ENCODE measurements at places on chromosomes 11 and 22. TPM values are rescaled to one million over a fixed set of nuclear protein-coding genes. Genes with fewer than 3 reads are reported as not detected.

GRCh38 chr11:109914809-109915653, 178.2 kb upstream of the ZC3H12C start:
- no peak for DNase-seq
- no peaks in the 10 kb centered on the region for H3K4me1 ChIP-seq
- H3K27ac ChIP-seq: no peak overlapping the region
- H3K4me3 ChIP-seq: no peak overlapping the region

RHOG gene
- total RNA-seq: 65.6 TPM

- no peaks in the 10 kb centered on the region for H3K36me3 ChIP-seq
- no peak overlapping the region for H3K4me3 ChIP-seq
- no peaks in the 10 kb centered on the region for H3K27me3 ChIP-seq
- peaks cover 3% of the 10 kb centered on the region for H3K4me1 ChIP-seq
Measured at GRCh38 chr22:40716116-40716515, 36.8 kb downstream of the MCHR1 start.

DNA sequence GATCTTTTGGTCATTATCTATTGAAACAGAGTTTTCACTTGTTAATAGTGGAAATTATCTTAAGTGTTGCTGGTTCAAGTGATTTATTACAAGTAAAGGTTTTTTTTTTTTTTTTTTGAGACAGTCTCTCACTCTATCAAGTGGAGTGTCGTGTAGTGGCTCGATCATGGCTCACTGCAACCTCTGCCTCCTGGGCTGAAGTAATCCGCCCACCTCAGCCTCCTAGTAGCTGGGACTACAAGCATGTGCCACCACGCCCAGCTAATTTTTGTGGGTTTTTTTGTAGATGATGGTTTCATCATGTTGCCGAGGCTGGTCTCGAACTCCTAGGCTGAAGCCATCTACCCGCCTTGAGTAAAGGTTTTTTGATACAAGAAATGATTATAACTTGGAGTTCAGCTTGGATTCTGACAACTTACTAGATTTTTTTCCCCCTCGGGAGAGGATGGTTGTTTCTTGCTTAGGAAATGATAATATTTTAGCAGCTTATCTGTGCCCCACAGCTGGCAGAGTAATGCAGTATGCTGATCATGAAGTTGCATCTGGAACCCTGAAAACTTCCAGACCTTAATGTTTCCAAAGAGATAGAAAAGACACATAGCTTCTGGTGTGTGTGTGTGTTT, 68.9 kb downstream of the MTMR3 start:
- no peak for DNase-seq
- no peaks in the 10 kb centered on the region for H3K36me3 ChIP-seq
- H3K4me1 ChIP-seq: peaks cover 8% of the 10 kb centered on the region
- no peak overlapping the region for H3K4me3 ChIP-seq

IPO7 gene
- 120 TPM for total RNA-seq

OR8J3 gene
- total RNA-seq: not detected

POLR3H gene
- 43.7 TPM for total RNA-seq

DNA sequence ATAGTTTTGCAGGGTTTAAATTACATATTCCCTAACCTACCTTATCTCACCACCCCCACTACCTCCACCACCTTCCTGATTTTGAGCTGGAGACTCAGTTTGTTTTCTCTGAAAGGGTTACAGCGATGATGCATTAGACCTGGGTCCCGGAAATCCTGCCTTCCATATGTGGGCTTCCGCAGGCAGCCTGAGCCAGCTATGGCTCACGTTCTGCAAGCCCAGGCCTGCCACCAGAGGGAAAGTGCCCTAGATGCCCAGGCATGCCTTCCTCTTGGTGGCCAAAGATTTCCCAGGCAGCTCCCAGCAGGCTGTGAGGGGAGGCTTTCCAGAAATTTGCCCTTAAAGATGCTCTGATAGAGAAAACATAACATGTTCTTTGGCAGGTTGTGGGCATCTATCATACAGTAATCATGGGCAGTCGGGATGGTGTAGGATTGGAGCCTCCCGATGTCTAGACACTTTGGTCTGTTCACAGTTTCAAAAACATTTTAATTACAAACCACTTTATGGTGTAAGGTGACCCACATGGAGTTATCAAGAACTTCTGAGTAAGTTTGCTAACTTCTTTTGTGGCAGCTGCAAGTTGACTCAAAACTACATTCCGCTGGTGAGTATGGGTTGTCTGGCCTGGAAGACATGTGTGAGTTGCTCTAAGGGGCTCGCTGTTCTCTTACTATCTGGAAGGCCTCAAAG, 79.3 kb downstream of the MICAL2 start:
- no peak overlapping the region for H3K4me3 ChIP-seq
- no peak overlapping the region for H3K27ac ChIP-seq
- peaks cover 20% of the 10 kb centered on the region for H3K4me1 ChIP-seq
- H3K36me3 ChIP-seq: peaks cover 7% of the 10 kb centered on the region

LTO1 gene
- total RNA-seq: 25.7 TPM

Measured in upper lobe of right lung (tissue), 1 donor.